ENCODE measurements at places on chromosomes 2 and 18. TPM values are rescaled to one million over a fixed set of nuclear protein-coding genes. Genes with fewer than 3 reads are reported as not detected.

GRCh38 chr2:98026927-98027522 is 31.3 kb upstream of the TMEM131 start:
- H3K27me3 ChIP-seq: no peaks in the 10 kb centered on the region
- H3K4me1 ChIP-seq: no peaks in the 10 kb centered on the region
- H3K36me3 ChIP-seq: no peaks in the 10 kb centered on the region
- H3K4me3 ChIP-seq: no peak overlapping the region
- DNase-seq: no peak

Gene RBMS1
- total RNA-seq: 55.5 TPM

- no peaks in the 10 kb centered on the region for H3K27me3 ChIP-seq
- peak within 1 kb of the TSS; percentile 87 for H3K4me3 ChIP-seq
- H3K36me3 ChIP-seq: no peaks in the 10 kb centered on the region
- peak; percentile 75 for DNase-seq
Measured at GRCh38 chr2:208025037-208025813, at the start of gene PLEKHM3. Gene PLEKHM3, minus strand, starts transcription at chr2:208025527. Its CDS starts 23,888 bp downstream, at chr2:208001639.

- H3K4me1 ChIP-seq: no peaks in the 10 kb centered on the region
- no peaks in the 10 kb centered on the region for H3K27me3 ChIP-seq
- DNase-seq: peak; percentile 7
Measured at GRCh38 chr2:155377266-155377680, 678.8 kb downstream of the KCNJ3 start.

GRCh38 chr18:11310476-11311086 is 161.2 kb upstream of the PIEZO2 start:
- DNase-seq: peak; percentile 40
- H3K4me3 ChIP-seq: no peak overlapping the region
- H3K4me1 ChIP-seq: no peaks in the 10 kb centered on the region
- no peaks in the 10 kb centered on the region for H3K36me3 ChIP-seq
- H3K27me3 ChIP-seq: no peaks in the 10 kb centered on the region

Gene TXNDC2
- total RNA-seq: not detected

DNA sequence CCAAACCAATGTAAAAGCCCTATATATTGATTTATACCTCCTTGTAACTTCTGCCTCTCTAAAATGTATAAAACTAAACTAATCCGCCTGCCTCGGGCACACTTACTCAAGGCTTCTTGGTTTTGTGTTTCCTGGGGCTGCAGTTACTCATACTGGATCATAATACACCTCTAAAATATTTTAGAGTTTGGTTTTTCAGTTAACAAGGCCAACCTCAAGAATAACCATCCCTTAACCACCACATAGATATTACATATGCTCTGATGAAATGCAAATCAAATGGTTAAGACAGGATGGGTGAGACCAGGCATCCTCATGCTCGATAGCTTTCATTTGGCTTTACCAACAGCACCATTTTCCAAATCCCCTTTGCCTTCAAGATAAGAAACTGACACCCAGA is 46.4 kb downstream of the UXS1 start:
- no peaks in the 10 kb centered on the region for H3K27me3 ChIP-seq
- no peak overlapping the region for H3K27ac ChIP-seq
- no peak for DNase-seq
